Stimulated activated CD4-positive, alpha-beta T cell treated with anti-CD3 and anti-CD28 coated beads, Interleukin-1b, Interleukin-23, amount 100 ng/mL, for 1 hour (primary cell): ENCODE measurements at places on chromosomes 11 and 22.

DNA sequence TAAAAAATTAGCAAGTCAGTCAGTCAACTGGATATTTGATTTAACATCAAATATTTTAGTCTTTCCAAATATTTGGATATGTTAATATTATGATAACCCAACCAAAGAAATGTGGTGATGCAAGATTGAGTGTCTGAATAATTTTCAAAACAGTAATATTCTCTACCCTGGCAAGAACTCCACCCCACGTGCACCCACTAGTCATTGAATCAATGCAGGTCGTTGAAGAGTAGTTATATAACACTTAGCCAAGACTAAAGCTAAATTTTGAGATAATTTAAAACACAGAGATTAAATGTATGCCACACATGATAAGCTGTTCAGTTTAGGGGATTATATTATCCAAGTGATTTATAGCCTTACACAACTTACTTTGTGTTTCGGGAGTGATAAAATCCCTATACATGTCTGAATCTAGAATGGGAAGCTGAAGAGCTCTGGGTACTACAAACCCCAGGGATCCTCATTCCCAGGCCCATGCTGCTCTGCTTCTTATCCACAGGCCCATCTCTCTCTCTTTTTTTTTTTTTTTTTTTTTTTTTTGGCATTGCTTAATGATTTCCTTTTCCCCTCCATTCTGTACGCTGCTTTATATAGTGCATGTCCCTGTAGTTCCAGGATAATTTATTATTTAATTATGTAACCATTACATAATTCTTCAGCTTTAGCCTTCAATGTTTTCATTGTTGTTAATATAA lies 392.9 kb downstream of the NTM start:
- no peak for DNase-seq

GRCh38 chr11:24688981-24689380 lies 192.1 kb downstream of the LUZP2 start:
- no peak for DNase-seq

- DNase-seq = no peak
Observed at GRCh38 chr11:120929664-120930154, 94.2 kb upstream of the TBCEL start.

- DNase-seq = no peak
Observed at GRCh38 chr11:20656901-20657300, 12.5 kb upstream of the NELL1 start.

GRCh38 chr22:39707816-39708215 lies 137.3 kb downstream of the CACNA1I start:
- DNase-seq = no peak

GRCh38 chr11:5689551-5689983 lies at the start of gene TRIM22:
TRIM22 (plus strand) TSS chr11:5689790; CDS start chr11:5696233, 6,443 bp downstream.
- no peak for DNase-seq

DNA sequence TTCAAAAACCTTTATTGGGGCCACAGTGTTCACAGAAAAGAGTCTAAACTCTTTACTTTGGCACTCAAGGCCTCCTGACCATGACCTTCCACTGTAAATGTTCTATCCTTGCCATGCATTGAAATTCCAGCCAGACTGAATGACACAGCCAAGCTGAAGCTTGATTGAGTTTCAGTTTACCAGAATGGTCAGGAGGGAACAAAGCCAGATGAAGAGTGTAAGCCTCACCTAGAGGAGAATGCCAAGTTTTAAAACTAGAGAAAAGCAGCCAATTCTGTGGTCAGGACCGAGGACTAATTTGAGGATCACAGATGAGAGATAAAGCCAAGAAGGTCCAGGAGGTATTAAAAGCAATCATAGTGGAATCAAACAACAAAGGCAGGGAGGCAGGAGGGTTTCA lies 215.3 kb downstream of the KCNA4 start:
- DNase-seq = no peak

- DNase-seq = no peak
Observed at GRCh38 chr22:37910890-37911672, 5.0 kb downstream of the MICALL1 start.

- DNase-seq = no peak
Observed at GRCh38 chr11:70281156-70281609, 10.7 kb downstream of the PPFIA1 start.
